ENCODE measurements at places on chromosomes 1 and 21. TPM values are rescaled to one million over a fixed set of nuclear protein-coding genes. Genes with fewer than 3 reads are reported as not detected.

DNA sequence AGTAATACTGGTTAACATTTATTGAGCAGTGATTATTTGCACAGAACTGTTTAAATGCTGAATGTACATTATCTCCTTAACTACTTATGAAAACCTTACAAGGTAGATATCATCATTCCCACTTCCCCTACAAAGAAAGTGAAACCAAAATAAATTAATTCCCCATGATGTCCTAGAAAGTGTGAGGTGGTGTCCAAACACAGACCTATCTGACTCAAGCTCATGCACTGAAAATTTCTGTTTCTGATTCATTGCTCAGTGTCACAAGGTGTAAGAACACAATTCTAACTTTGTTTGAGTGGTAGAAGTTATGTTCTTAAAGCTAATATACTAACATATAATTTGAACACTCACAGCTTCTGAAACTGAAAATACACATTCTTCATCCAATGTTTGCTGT, 178.7 kb downstream of the MRPL39 start:
- DNase-seq: no peak
- no peaks in the 10 kb centered on the region for H3K27me3 ChIP-seq
- H3K4me3 ChIP-seq: no peak overlapping the region
- H3K27ac ChIP-seq: no peak overlapping the region
- H3K4me1 ChIP-seq: no peaks in the 10 kb centered on the region

GRCh38 chr1:184162281-184162680, 110.8 kb downstream of the TSEN15 start:
- no peaks in the 10 kb centered on the region for H3K36me3 ChIP-seq
- no peak for DNase-seq
- H3K27ac ChIP-seq: no peak overlapping the region
- H3K4me1 ChIP-seq: peaks cover 19% of the 10 kb centered on the region
- no peaks in the 10 kb centered on the region for H3K27me3 ChIP-seq

The UBE2G2 gene
- polyA plus RNA-seq: 82.0 TPM

- no peak for DNase-seq
- no peaks in the 10 kb centered on the region for H3K27me3 ChIP-seq
- H3K4me3 ChIP-seq: no peak overlapping the region
- H3K4me1 ChIP-seq: no peaks in the 10 kb centered on the region
Measured at GRCh38 chr1:239558991-239559390, 172.6 kb downstream of the CHRM3 start.

GRCh38 chr21:34771512-34772028, 102.8 kb downstream of the CLIC6 start:
- H3K4me3 ChIP-seq: no peak overlapping the region
- H3K36me3 ChIP-seq: no peaks in the 10 kb centered on the region
- H3K27ac ChIP-seq: peak overlapping the region; percentile 88
- peaks cover 9% of the 10 kb centered on the region for H3K4me1 ChIP-seq
- no peaks in the 10 kb centered on the region for H3K27me3 ChIP-seq
- no peak for DNase-seq

- DNase-seq: no peak
- H3K4me3 ChIP-seq: no peak overlapping the region
- no peak overlapping the region for H3K27ac ChIP-seq
Measured at GRCh38 chr21:43869486-43870325, 4.7 kb downstream of the AGPAT3 start.

DNA sequence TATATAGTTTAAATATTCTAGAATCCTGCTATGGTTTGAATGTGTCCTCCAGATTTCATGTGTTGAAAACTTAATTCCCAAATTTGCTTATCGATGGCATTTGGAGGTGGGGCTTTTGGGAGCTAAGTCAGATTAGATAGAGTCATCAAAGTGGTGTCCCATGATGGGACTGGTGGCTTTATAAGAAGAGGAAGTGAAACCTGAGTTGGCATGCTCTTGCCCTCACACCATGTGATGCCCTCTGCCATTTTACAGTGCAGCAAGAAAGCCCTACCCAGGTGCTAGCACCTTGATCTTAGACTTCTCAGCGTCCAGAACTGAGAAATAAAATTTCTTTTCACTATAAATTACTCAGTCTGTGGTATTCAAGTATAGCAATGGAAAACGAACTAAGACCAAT, 111.3 kb downstream of the TGFB2 start:
- no peak for DNase-seq
- no peak overlapping the region for H3K4me3 ChIP-seq
- peaks cover 13% of the 10 kb centered on the region for H3K4me1 ChIP-seq
- H3K27ac ChIP-seq: no peak overlapping the region
- H3K27me3 ChIP-seq: no peaks in the 10 kb centered on the region

DNA sequence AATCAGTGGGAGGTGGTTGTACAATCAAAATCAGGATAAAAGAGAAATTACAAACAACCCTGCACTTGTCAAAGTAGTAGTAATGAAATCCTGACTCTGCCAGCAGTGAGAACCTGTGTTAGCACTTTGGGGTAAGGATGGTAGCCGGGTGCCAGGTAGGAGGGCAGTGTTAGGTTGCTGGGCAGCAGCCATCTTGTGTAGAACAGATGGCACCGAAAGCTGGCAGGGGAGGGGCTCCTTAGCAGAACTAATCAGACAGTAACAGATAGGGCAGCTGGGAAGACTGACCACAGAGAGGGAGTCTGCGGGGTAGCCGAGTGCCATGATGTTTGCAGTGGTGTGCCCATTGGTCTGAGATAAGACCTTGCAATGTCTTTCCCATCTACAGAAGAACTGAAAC, 137.3 kb downstream of the SDCCAG8 start:
- no peaks in the 10 kb centered on the region for H3K4me1 ChIP-seq
- H3K27ac ChIP-seq: no peak overlapping the region
- H3K36me3 ChIP-seq: no peaks in the 10 kb centered on the region
- H3K4me3 ChIP-seq: no peak overlapping the region
- no peaks in the 10 kb centered on the region for H3K27me3 ChIP-seq

GRCh38 chr1:205633421-205633976, 1.7 kb upstream of the ELK4 start:
- no peaks in the 10 kb centered on the region for H3K27me3 ChIP-seq
- H3K4me1 ChIP-seq: peaks cover 43% of the 10 kb centered on the region
- no peak overlapping the region for H3K4me3 ChIP-seq
- peak overlapping the region; percentile 88 for H3K27ac ChIP-seq
- no peak for DNase-seq

- no peak overlapping the region for H3K27ac ChIP-seq
- peaks cover 87% of the 10 kb centered on the region for H3K27me3 ChIP-seq
- no peak overlapping the region for H3K4me3 ChIP-seq
Measured at GRCh38 chr1:90834886-90835660, 118.0 kb upstream of the BARHL2 start.

Data from keratinocyte (primary cell).